Left hindlimb (tissue), 1 donor: ENCODE measurements at places on chromosomes 12 and 14.

DNA sequence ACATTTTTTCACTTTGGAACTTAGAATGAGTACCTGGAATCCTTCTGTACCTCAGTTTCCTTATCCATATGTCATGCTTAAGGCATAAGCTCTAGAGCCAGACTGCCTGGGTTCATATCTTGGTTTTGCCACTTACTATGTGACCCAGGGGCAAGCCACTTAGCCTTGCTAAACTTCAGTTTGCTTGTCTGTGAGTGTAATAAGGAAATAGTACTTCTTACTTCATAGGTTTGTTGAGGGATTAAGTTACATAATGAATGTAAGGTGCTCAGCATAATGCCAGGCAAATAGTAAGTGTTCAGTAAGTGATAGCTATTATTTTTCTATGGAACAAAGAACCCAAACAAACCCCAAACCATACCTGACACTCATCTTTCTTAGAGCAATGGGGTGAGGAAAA lies 225.1 kb downstream of the BCAT1 start:
- no peak for DNase-seq

DNA sequence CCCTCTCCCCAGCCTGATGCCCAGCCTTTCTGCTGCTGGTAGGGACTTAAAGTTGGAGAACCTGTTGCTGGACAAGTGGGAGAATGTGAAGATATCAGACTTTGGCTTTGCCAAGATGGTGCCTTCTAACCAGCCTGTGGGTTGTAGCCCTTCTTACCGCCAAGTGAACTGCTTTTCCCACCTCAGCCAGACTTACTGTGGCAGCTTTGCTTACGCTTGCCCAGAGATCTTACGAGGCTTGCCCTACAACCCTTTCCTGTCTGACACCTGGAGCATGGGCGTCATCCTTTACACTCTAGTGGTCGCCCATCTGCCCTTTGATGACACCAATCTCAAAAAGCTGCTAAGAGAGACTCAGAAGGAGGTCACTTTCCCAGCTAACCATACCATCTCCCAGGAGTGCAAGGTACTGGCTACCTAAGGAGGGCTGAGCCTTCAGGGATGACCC lies 1.6 kb downstream of the TSSK4 start:
- DNase-seq: no peak

DNA sequence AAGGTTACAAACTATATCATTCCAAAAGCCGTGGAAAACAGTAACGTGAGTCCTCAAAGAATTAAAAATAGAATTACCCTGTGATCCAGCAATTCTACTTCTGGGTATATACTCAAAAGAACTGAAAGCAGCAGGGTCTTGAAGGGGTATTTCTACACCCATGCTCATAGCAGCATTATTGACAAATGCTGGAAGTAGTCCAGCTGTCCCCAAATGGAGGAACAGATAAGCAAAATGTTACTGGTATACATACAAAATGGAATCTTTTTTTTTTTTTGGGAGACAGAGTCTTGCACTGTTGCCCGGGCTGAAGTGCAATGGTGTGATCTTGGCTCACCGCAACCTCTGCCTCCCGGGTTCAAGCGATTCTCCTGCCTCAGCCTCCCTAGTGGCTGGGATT lies 32.9 kb downstream of the ADIPOR2 start:
- no peak for DNase-seq

DNA sequence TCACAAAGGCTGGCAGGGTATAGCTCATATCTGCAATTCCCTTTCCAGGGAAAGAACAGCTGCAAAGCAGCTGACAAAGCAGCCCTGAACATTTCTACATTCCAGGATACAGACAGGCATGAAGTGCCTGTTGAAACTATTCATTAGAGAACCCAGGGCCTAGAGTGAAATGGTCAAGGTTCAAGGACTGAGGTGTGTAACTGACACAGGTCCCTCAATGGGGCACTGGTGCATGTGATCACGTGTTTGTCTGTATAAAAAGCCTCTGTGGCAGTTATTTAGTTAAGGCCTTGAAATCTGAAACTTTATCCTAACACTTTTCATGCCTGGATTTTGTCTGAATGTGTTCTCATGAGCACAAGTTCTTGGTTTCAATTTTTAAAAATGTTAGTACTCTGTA lies 47.1 kb downstream of the GIT2 start:
- peak; percentile 52 for DNase-seq

DNA sequence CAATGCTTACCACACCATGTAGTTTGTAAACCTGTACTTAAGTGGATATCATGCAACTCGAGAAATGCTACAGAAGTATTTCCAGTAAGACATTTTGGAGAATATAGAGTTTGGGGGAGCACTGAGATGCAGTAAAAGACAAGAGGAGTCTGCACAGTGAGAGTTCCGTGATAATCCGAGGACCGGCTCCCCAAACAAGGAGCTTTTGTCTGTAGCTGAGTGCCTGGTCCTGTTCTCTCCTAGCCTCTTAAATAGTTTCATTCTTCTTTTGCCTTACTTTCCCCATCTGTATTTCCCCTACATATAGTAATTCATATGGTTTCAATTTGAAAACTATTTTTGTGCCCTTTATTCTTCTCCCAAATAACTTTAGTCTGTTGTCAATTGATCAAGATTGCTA lies 364.1 kb downstream of the EGLN3 start:
- no peak for DNase-seq

DNA sequence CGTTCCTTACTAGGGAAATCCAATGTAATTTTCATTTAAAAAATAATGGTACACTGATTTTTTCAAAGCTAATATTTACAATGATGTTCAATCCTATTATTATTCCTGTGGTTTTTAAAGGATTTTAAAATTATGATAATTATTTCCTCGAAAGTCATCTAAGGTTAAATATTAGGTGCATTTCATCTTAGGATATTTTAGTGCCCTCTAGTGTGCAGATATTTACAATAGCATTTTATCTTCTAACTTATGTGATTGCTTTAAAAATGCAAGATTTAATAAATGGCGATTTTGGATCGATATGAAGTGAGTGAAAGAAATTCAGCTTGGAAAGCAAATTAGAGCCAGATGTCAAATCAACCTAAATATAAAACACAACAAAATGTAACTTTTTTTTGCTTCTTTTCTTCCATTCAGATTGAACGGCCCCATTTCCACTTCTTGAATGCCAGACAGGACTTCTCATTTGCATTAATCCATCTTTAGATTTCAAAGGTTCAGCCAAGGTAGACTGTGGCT lies 293.5 kb downstream of the SLC6A15 start:
- DNase-seq: no peak

DNA sequence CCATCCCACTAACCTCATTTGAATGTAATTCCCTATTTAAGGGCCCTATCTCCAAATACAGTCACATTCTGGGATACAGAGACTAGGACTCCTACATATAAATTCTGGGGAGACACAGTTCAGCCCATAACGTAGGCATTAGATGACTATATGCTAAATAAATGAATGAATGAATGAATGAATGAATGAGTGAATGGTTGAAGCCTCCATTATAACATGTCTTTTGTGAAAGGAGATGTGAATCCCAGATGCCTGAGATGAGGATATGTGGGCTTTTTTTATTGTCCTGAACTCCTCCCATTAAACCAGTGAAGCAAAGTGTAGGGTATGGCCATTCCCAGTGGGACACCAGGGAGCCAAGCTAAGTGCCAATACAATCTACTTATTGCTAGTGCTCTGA lies 20.5 kb upstream of the TMEM233 start:
- no peak for DNase-seq

DNA sequence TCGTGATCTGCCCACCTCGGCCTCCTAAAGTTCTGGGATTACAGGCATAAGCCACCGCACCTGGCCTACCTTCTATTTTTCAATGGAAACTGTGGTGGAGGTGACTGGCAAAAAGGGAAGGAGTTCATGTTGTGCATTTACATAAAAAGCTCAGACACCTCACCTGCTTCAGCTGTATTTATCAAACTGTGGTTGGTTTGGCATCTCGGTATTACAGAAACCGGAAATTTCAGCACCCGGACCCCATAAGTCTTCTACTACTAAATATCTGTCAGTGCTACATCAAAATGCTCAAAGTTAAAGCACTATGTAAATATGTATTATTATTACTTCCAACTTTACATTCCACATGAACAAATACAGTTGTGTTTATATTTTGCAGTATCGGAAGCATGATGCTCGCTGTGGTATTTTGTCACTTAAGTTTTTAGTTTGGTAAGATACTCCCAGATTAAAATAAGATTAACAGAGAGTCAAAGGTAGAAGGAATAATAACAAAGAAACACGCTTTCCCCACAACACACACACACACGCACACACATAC lies 95.4 kb downstream of the ITPR2 start:
- DNase-seq: no peak

GRCh38 chr12:130640901-130641300 lies 75.2 kb downstream of the RIMBP2 start:
- no peak for DNase-seq

DNA sequence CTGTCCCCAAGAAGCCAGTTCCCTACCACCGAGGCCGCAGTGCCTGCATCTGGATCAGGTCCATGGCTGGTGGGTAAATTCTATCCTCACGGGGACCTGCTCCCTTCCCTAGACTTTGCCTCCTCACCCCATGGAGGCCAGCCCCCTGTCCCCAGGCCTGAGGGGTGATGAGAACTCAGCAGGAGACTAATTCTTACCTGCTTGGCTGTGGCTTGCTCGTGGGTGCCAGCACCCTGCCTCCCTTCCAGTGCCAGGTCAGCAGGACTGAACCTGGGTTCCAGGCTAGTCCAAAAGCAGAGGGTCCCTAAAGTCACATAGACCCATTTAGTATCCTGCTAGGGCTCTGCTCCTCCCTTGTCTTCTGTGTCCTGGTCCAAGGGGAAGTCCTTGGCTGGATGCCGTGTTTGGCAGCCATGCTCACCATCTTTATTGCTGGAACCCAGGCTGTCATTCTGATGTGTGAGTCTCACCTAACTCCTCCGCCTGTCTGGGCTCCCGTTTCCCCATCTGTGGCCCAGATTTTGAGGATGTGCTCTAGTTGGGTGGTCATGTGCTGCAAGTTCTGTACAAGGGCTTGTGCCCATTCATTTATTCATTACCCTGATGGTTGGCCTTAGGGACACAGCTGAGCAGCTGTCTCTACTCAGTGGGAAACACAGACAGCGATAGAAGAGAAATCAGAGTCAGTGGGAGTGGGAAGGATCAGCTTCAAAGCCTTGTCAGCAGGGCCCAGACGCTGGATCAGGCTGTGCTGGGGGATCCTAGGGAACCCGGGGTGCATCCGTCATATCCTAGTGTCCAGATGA lies 949 bp downstream of the PLBD2 start:
- no peak for DNase-seq

GRCh38 chr14:56996721-56997399 lies 186.6 kb upstream of the OTX2 start:
- DNase-seq: no peak

GRCh38 chr12:100717733-100718067 lies 76.9 kb upstream of the ANO4 start:
- DNase-seq: no peak

DNA sequence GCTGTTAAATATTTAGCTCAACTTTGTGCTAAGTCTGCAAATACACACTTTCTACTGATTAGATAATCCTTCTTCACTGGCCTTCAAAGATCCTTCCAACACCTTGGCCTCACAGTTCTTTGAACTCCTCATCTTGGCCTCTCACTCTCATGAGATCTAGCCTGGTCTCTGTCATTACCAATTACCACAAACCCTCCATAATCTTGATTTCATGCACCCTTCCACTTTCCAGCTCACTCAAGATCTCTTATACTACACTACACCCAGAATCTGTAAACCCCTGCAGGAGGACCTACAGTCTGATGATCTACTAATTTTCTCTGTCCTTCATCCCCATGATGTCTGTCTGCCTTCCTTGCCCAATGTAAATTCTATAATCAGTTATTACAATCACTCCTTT lies 71.1 kb downstream of the DUSP16 start:
- DNase-seq: no peak

DNA sequence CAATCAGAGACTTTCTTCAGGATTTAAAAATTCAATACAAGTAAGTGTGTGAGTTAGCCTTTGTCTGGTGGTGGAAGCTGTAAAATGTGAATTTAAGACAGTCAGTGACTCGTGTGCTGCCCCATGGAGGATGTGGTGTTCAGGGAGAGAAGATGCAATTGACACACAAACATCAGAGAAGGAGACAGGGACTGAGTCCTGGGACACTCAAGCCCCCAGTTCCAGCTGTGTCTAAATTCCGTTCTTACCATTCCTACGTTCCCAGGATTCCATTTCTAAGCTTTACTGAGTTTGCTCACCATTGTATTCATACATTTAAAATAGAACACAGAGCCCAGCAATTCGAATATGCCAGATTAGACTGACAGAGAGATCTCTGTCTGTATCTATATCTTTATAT lies 67.6 kb downstream of the C12orf56 start:
- no peak for DNase-seq

DNA sequence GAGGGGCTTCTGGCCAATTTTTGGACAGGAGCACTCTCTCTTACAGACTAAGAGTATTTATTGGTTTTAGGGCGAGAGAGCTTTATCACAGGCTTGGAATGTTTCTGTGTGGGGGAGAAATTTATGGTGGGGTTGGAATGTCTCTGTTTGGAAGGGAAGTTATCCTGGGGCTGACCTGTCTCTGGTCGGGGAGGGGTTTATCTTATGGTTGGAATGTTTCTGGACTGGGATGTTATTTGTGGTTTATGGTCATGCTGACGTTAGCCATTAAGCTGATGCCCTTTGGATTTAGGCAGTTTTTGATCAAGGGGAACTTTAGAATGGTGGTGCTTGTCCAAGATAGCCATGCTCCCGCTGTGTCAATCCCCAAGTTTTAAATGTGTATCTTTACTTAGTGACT lies 614.8 kb downstream of the DIO2 start:
- DNase-seq: no peak

DNA sequence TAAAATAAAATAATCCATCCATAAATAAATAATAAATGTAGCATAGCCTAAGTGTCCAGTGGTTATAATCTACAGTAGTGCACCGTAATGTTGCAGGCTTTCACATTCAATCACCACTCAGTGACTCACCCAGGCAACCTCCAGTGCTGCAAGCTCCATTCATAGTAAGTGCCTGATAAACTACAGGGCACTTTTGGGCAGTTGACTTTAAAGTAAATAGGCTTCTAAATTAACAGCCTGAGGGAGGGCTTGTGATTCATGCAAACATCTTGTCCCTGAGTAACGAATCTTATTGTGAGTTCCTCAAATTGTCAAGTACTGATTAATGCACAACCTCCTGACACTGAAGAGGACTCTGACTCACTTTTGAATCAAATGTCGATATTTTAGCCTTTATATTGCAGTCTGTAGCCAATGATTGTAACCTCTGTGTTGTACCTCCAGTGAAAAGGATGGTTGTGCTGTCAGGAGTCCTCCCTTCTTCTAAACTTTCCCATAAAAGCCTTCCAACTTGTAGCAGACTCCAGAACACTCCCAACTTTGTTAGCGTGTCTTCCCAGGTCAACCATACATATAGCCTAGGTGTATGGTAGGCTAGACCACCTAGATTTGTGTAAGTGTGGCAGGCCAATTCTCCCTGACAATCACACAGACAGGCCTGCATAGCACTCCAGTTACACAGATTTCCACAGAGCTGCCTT lies 55.0 kb upstream of the BICD1 start:
- no peak for DNase-seq

GRCh38 chr12:24679126-24679525 lies 269.8 kb downstream of the BCAT1 start:
- DNase-seq: no peak

GRCh38 chr12:124774462-124775167 lies 89.0 kb downstream of the SCARB1 start:
- DNase-seq: peak; percentile 72

GRCh38 chr12:132674561-132674960 lies 12.6 kb downstream of the POLE start:
- no peak for DNase-seq
